Prostate gland (tissue), 2 donors: ENCODE measurements at places on chromosomes 11 and 22. TPM values are rescaled to one million over a fixed set of nuclear protein-coding genes. Genes with fewer than 3 reads are reported as not detected.

Gene TMEM135
- 22.3 TPM for total RNA-seq

Gene OR5P2
- total RNA-seq: 0.91 TPM

Gene MS4A4A
- 2.1 TPM for total RNA-seq

Gene UBQLNL
- total RNA-seq: 1.6 TPM

Gene SPDYC
- not detected for total RNA-seq

Gene MS4A14
- 0.23 TPM for total RNA-seq

Gene RIMBP3B
- not detected for total RNA-seq

Gene FBLN1
- total RNA-seq: 144 TPM

Gene RIMBP3C
- 0.14 TPM for total RNA-seq

Gene SCN3B
- 3.5 TPM for total RNA-seq

DNA sequence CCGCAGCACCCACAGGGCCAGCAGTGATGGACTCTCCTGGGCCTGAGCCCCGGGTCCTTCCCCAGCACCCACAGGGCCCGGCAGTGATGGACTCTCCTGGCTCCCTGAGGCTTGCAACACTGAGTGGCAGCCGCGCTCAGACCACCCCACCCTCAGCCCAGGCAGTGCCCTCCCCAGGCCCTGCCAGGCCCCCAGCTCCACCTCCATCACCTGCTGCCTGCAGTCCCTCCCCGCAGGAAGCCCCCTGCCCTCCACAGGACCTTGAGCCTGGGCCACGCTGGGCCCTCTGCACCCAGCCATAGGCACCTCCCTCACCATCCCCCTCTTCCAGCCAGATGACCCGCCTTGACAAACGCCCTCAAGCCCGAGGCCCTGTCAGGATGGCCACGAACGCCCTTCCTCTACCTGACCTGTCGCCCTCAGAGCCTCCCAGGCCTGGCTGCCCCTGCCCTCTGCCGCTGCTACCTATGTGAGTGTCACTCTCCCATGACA lies 11.4 kb downstream of the ALG12 start:
- DNase-seq: no peak

DNA sequence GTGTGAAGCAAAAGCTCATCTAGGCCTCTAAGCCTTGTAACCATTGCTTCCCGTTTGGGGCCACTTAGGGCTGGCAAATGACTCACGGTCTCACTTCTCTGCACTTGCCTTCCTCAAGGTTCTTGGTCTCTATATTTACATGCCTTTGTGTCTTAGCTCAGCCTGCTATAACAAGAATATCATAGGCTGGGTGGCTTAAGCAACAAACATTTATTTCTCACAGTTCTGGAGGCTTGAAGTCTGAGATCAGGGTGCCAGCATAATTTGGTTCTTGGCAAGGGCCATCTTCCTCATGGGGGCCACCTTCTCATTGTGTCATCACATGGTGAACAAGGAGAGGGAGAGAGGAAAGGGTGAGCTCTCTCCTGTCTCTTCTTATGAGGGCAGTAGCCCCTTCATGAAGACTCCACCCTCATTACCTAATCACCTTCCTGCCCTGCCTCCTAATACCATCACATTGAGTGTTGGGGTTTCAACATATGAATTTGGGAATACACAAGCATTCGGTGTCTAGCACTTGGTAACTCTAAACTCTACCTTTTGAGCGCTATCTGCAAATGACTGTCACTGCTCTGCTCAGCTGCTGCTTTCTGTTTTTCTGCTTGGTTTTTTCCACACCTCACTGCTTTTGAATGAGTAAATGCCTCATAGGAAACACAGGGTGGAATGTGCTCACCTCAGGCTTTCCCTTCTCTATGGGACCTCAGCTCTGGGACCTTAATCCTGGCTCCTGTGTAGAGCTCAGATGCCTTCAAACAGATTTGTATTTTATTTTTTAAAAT lies 16.2 kb upstream of the ME3 start:
- DNase-seq: no peak

GRCh38 chr22:31932863-31933262 lies 11.5 kb upstream of the YWHAH start:
- no peak for DNase-seq

DNA sequence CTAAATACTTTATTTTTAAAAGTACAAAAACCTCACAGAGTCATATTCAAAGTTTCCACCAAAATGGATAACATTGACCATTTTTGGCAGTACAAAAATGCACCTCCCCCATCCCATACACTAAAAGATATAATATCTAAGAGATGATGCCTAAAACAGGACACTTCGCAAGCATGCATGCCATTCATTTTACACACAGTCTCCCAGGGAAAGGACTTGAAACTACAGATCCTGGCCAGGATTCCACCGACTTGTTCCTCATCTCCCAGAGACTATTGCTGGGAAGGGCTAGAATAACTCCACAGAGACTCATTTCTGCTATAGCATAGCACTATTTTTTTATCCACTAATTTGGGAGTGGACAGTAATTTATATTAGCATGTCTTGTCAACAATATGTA lies 81.7 kb downstream of the MTNR1B start:
- DNase-seq: no peak

DNA sequence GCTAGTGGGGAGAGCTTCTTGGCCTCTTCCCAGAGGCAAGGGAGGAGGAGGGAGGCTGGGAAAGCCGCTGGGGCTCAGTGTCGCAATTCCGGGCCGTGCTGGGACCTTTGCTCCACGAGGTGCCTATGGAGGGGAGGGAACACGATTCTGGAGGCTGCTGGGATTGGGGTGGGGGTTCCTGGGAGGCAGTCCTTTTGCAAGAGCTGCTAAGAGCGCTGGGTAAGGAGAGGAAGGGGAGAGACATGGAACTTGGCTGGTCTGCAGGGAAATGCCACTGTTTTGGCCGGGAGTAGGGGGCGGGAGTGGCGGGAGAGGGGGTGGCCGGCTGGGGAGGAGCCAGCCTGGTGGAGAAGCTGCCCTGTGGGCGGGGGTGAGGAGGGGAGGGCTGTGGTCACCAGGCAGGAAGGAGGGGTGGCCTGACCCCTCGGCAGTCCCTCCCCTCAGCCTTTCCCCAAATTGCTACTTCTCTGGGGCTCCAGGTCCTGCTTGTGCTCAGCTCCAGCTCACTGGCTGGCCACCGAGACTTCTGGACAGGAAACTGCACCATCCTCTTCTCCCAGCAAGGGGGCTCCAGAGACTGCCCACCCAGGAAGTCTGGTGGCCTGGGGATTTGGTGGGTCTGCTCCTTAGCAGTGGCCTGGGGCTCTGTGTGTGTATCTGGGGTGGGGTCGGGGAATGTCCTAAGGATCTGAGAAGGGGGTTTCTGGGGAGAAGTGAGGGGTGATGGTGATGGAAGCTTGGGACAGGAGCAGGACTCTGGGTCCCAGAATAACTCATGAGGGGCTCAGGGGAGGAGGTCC lies at the start of gene NR1H3:
Gene NR1H3 (plus strand): TSS at position 480 of the 800 bp plus-strand sequence. CDS start 1,221 bp downstream, outside the sequence.
- peak; percentile 25 for DNase-seq

DNA sequence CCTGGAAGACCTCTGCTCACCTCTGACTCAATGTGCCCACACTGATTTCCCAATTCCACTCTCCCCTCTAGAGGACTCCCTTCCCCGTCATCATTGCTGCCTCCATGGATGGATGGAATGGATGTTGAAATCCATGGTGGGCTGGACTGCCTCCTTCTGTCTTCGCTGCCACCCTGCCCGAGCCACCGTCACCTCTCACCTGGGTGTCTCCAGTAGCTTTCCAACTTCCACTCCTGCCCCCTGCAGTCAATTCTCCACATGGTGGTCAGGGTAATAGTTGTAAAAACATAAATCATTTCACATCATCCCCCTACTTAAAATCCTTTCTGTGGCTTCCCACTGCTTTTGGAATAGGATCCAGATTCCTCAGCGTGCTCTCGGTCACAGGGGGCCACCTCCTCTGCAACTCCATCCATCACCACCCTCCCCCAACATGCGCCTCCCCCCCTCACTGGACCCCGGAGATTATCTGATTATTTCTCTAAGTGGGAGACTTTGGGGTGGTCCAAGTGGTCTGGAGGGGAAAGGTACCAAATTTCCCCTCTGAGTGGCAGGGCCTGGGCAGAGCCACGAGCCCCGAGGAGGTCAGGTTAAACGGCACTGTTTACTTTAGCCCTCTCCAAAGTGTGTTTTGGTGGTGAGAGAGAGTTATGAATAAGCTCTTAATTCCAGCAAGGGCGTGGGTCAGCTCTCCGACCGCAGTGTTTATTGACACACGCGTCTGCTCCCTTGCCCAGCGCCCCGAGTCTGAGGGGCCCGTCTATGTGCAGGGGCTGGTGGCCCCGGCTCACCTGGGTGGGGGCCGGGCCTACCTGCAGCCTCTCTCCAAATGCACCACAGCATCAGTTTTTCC lies 313.7 kb downstream of the MN1 start:
- DNase-seq: no peak

GRCh38 chr11:134486106-134486505 lies 74.1 kb upstream of the B3GAT1 start:
- no peak for DNase-seq

GRCh38 chr11:29272019-29272654 lies 744.7 kb downstream of the KCNA4 start:
- no peak for DNase-seq

GRCh38 chr11:130064596-130064995 lies 5.1 kb upstream of the APLP2 start:
- DNase-seq: no peak

DNA sequence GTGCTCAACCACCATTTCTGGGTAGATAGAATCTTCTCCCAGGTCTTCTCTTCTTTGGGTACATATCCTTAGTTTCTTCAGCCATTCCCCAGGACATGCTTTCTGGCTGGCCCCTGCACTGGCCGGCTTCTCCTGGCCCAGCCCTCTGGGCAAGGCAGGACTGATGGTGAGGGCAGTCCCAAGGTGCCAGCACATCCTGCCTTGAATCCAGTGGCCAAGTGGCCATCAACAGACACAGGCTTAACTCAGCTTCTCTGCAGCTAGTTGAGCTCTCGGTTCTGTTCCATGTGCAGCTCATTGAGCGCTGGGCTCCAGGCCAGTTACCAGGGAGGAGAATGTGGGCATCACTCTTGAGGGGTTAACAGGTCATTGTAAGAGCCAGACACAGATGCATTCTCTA lies 17.6 kb downstream of the SMIM38 start:
- DNase-seq: no peak

DNA sequence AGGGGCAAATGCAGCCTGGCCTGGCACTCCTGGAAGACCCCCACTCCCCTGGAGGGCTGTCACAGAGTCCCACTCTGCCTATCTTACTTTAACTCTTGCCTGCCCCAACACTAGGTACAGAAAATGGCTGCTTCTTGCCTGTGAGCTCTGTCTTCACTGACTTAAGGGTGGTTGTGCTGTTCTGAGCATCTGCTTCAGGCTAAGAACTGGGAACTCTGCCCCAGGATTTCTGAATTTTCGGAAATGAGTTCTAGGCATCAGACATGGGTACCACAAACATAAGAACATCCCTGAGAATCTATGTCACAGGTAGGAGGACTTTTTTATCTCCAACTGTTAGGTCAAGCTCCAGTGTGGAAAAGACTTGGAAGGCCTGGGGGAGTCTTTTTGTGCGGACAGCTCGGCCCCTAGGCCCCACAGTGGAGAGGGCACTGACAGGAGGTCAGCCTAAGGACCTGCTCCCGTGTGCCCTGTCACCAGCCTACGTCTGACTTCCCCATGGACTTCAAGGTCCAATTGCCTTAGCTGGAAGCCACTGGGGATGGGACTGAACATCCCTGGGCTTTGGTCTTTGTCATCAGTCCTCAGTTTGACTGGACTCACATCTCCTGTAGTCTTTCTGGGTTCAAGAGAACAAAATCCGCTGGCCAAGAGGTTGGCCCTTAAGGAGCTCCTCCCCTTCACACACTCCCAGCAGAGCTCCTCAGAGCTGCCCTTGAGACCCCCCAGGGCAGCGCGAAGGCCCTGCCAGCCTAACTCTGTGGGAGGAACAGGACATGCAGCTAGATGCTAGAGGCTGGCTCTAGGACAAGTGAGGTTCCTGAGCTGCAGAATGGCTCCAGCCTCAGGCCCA lies 31.9 kb downstream of the PPP2R1B start:
- no peak for DNase-seq

DNA sequence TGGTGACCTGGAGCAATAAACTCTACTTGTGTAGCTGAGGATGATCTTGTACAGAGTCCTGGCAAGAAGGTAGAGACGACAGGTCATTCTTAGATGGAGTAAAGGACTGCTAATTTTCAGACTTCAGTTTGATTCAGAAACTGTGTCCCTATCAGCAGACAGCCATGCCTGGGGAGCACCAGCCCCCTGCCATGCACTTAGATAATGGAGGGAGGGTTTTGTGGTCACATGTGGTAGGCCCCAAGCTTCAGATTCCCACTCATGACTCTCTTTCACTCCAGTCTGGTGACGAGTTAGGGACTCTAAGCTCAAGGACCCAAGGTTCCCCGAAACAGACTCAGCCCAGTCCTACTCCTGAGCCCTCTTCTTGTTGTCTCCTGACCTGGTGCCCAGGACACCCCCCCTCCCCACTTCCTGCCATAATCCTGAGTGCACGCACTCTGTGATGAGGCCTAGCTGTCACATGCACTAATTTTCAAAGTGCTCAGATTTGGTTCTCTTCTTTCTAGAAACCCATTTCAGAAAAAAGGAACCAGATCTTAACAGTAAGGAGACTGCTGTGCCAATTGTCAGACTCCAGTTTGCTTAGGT lies 10.2 kb upstream of the AMPD3 start:
- DNase-seq: no peak

DNA sequence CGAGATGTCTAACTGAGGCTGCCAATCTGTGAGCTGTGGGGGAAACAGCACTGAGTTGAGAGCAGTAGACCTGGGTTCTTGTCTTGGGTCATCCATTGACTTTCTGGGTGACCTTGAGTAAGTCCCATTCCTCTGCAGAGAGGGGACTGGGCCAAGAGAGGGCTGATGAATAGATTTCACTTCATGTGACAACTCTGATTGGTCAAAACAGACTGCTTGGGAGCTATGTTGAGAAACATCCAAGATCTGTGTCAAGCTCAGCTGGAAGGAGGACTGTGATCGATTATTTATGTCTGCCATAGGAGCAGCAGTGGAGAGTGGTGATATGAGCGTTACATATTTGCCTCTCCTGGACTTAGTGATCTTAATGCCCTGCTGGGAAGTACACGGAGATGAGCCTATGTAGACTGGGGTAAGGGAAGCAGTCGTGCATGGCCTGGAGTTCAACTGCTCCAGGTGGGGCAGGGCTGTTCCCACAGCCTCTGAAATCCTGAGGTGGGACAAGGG lies 47.7 kb downstream of the OTOG start:
- DNase-seq: no peak

DNA sequence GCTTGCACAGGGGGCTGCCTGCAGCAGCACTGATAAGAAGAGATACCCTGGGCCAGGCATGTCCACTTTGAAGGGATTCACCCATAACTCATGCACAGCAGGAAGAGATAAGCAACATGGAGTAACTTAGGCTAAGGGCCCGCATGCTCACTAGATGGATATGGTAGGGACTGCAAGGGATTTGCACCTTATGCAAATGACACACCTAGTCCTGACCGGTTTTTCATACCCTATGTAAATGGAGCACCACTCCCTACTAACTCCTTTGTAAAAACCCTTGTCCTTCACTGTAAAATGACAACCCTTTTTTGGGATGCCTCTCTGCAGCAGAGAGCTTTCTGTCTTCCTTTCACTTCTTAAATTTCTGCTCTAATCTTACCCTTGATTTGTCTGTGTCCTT lies 658.9 kb upstream of the CCDC179 start:
- no peak for DNase-seq

DNA sequence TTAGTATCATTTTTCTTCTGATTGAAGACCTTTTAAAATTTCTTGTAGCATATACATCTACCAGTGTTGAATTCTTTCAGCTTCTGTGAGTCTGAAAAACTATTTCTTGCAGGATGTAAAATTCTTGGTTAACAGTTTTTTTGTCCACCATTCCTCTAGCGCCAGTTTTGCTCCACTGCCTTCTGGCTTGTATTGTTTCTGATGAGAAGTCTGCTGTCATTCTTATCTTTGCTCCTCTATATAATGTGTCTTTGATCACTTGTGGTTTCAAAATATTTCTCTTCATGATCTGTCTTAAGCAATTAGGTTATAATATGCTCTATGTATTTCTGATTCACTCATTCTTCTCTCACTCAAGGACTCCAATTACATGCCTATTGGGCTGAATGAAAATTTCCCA lies 152.3 kb downstream of the INSC start:
- DNase-seq: no peak
